Activated CD8-positive, alpha-beta T cell treated with anti-CD3 and anti-CD28 coated beads for 36 hours (primary cell): ENCODE measurements at places on chromosomes 5 and 9.

GRCh38 chr5:144139586-144139985 lies 30.9 kb downstream of the YIPF5 start:
- DNase-seq: no peak

DNA sequence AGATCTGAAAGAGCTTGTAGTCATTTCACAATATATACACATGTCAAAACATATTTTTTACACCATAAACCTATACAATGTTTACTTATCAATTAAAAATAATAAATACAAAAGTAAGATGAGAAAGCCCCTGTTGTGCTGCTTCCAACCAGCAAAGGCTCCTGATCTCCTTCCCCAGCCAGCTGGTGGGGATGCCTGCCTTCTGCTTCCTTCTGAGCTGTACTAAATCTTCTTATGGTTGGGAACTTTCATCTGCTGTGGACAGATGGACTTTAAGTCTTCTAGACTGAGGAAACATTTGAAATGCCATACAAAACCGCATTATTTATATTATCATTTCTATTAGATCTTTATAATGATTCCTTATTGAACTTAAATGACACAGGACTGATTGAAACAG lies 745.3 kb upstream of the CHD1 start:
- DNase-seq: no peak

DNA sequence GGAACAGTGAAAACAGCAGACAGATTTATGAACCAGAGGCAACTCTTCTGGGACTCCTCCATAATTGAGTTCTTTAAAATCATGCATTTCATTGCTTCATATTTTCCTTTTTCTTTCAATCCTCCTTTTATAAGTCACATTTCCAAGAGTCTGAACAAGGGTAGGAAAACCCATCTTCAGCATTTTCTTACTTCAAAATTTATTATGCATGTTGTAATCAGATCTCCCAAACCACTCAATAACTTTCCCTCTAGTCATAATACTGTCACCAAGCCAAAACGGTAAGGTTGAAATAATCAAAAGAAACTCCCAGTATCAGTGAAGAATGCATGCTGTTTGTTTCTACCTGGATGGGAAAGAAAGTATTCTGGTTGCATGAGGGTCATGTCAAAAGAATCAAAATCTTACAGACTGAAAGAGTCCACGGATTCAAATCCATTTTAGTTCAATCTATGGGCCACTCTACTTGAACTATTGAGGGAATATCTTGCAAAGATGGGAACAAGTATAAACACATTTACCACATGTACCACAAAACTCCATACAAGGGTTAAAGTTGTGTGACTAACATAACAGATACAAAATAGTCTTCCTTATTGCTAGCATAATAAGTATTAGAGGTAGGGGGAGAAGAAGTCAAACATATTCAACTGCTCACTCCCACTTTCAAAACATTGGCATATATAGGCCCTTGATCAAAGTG lies 797.3 kb downstream of the MAT2B start:
- DNase-seq: no peak

- DNase-seq: no peak
Observed at GRCh38 chr9:82492274-82492673, 503.7 kb downstream of the SPATA31D1 start.

DNA sequence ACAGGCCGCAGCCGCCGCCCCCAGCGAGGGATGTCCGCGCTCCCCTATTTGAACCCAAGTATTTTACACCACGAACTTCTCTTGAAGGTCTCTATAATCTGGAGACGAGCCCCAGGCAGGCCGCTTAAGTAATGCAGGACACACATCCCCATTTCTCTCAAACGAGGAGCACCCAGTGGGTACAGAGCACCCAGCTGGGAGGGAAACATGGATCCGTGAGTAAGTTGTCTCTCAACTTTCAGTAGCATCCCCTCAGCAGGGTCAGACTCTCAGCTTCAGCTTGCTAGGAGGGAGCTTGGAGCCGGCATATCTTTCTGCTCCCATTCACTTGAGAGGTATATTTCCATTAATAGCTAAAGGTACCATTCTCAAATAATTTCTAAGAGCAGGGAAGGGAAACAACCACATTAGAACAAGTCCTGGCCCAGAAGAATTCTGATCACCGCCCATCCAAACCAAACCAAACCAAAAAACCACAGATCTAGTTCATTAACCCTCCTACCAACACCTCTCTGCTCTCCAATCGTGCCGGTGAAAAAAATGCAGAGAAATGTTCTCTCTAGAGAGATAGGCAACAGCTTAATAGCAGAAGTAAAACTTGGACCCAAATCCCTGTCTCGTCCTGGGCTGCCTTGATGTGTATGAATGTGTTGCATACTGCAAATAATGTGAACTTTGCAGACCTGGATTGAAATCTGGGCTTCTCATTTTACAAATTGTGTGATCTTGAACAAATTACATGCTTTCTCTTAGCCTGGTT lies 910 bp downstream of the TDRD7 start:
- no peak for DNase-seq

- no peak for DNase-seq
Observed at GRCh38 chr5:159801303-159801702, 115.0 kb upstream of the ADRA1B start.

- no peak for DNase-seq
Observed at GRCh38 chr5:133051061-133051541, 712 bp upstream of the HSPA4 start.

DNA sequence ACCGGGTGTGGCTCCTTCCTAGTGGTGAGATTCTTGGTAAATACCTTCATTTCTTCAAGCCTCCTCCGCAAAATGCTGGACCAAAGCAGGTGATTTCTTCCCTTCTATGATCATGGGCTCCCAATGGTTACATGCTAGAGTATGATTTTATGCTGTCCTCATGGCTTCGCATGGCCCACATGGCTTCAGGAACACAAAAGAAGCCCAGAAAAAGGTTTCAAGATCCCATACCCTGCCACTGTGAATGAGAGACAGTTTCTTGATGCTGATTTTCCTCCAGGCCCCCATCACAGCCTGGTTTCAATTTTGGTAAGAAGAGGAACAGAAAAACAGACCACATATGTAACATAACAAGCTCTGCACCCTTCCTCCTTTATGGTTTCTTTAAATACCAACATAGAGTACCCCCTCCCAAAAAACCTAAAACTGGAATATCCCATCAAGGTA lies 2.4 kb upstream of the RXFP3 start:
- DNase-seq: no peak

GRCh38 chr9:84511651-84512050 lies 157.9 kb upstream of the NTRK2 start:
- DNase-seq: no peak

DNA sequence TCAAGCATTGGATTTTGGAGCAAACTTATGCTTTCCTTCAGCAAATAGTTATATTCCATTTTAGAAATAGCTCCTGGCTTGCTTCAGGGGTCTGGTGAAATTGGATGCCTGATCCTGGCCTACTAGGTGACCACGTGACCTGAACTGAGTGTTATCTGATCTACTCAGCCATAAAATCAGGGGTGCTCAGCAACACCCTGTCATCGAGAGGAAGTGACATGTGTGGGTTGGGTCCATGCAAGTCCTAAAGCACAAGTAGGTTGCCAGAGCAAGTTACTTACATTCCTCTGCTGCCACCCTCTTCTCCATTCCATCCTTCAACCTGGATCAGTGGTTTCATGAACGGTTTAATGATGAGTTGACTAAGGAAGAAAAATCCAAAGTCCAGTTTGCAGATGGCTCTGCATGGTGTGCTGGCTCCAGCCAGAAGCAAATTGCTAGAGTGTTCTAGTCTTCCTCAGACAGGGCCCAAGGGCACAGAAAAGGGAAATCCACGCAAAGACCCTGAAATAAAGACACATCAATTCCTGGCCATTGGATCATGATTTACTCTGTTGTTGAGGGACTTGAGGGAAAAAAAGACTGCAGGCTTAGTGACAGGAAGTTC lies 2.8 kb upstream of the FAM193B start:
- peak; percentile 4 for DNase-seq

DNA sequence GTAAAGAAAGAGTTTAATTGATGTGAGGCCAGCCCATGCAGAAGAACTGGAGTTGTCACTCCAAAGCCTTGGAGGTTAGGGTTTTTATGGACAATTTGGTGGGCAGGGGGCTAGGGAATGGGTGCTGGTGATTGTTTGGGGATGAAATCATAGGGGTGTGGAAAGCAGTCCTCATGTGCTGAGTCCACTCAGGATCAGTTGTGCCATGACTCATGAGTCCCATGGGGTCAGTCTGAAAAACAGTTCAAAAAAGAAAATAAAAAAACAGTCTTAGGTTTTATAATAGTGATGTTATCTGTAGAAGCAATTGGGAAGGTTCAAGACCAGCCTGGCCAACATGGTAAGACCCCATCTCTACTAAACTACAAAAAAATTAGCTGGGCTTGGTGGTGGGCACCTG lies 162.3 kb downstream of the KDM4C start:
- no peak for DNase-seq

DNA sequence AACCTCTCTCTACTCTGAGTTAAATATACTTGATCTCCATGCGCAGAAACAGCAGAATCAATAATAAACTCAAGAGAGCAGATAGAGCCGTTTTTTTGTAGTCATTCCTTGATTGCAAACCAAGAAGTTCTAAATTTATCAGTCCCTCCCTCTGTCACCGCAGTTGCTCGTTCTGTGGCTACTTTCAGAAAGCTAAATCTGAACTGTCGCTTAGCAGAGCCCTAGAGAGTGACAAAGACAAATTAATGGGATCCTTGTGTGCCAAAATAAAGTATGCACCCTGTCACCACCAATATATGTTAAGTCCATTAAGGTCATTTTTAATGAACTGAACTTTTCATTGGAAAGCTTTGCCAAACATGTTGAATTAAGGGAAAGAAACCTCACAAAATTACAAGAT lies 218.3 kb downstream of the ADAMTSL1 start:
- DNase-seq: no peak

GRCh38 chr5:132821791-132822190 lies 8.7 kb downstream of the SHROOM1 start:
- DNase-seq: no peak

GRCh38 chr9:99511723-99512122 lies 289.6 kb downstream of the SEC61B start:
- no peak for DNase-seq

- DNase-seq: no peak
Observed at GRCh38 chr9:70945301-70945700, 176.1 kb downstream of the TRPM3 start.

GRCh38 chr5:141838326-141839014 lies 39.7 kb downstream of the PCDH1 start:
- DNase-seq: no peak

DNA sequence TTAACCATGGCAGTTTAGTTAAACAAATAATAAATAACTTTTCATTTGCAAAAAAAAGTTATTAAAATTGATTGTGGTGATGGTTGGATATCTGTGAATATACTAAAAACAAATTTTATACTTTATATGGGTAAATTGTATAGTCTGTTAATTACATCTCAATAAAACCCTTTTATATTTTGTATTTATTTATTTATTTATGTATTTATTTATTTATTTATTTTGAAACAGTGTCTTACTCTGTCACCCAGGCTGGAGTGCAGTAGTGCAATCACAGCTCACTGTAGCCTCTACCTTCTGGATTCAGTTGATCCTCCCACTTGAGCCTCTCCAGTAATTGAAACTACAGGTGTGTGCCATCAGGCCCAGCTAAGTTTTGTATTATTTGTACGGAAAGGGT lies 52.4 kb downstream of the OTP start:
- no peak for DNase-seq

DNA sequence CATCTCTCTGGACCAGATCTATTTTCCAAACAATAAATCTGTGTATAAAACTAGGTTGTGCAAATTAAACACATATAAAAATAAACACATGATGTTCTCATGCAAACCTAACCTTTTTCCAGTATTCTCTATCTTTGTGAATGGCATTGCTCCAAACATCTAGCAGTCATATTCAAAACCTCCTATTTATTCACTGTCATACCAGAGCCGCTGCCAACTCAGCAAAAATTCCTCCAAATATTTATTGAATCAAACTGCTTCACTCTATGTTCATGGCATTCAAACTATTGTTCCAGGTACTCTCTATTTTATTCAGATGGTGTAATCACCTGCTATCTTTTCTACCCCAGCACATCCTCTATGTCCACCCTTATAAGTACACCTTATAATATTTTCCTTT lies 652.1 kb upstream of the RIOK2 start:
- no peak for DNase-seq

GRCh38 chr9:114973216-114973615 lies 42.8 kb upstream of the TNFSF8 start:
- DNase-seq: no peak
